ENCODE measurements at places on chromosomes 11 and 22.

DNA sequence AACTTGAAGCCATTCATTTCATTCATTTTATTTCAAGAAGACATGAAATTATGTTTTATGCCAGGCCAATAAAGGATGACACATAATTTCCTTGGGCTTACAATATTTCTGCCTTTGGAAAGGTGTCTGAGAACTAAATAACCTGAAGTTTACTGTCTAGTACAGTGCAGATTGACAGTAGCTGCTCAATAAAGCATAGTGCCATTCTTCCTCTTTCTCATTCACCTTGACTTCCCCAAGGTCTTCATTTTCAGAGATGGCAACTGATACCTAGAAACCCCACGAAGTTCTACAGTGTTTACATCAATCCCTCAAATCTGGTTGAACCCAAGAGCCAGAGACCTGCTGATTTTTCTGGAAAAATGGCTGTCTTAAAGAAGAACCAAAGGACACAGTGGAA, 144.3 kb upstream of the SYN3 start:
- DNase-seq: no peak

DNA sequence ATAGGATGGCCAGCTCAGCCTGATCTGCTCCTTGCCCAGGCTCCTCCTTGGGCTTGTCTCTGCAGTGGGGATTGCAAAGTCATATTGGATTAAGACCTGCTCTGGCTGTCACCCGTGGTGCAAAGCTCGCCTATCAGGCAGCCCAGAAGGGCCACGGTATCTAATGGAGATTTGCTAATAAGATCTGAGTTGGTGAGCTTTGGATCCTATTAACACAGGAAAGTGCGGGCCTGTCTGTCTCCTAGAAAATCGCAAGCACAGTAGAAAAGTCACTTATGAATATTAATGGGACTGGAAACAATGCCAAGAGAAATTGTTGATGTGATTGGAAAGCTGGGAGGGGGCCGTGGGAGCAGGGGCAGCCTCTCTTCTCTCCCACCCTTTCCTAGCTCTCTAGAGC, 72.8 kb downstream of the CHST1 start:
- no peak for DNase-seq

- no peak for DNase-seq
Measured at GRCh38 chr11:10728789-10729472, 22.1 kb upstream of the CTR9 start.

GRCh38 chr11:37657645-37658044, 1059.6 kb upstream of the RAG2 start:
- peak; percentile 51 for DNase-seq

- no peak for DNase-seq
Measured at GRCh38 chr11:85951428-85952107, 96.4 kb downstream of the CCDC83 start.

Data from DMS53 (cell line).